ENCODE measurements at places on chromosomes 2 and 18.

- no peak for DNase-seq
Observed at GRCh38 chr2:147485210-147485851, 359.5 kb upstream of the ACVR2A start.

DNA sequence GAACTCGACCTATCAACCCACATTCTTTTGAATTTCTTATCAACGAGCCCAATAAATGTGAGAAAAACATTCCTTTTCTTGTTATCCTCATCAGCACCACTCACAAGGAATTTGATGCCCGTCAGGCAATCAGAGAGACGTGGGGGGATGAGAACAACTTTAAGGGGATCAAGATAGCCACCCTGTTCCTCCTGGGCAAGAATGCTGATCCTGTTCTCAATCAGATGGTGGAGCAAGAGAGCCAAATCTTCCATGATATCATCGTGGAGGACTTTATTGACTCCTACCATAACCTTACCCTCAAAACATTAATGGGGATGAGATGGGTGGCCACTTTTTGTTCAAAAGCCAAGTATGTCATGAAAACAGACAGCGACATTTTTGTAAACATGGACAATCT, 378.2 kb downstream of the STK39 start:
- DNase-seq = no peak

DNA sequence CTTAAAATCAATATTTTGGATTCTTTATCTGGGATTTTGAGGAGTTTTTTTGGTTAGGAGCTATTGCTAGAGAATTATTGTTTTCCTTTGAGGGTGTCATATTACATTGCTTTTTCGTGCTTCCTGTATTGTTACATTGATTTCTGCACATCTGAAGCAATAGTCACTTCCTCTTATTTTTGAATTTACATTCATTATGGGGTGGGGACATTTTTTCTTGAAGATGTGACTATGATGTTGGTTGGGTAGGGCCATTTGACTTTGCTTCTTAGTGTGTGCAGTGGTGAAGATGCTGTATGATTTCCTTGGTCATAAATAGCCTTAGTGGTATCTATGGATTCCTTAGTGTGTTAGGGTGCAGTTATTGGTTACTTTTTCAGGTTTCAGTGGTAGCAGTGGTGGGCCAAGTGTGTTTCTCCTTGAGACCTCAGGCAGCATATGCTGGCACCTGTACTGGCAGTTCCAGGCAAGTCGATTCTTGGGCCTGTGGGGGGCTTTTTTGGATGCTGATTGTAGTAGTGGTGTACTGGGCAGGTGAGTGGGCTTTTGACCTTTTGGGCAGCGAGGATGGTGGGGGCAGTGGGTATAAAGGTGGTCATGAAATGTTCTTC, 61.8 kb downstream of the ARHGAP25 start:
- DNase-seq = no peak

- no peak for DNase-seq
Observed at GRCh38 chr2:39484620-39485495, 47.8 kb upstream of the MAP4K3 start.

DNA sequence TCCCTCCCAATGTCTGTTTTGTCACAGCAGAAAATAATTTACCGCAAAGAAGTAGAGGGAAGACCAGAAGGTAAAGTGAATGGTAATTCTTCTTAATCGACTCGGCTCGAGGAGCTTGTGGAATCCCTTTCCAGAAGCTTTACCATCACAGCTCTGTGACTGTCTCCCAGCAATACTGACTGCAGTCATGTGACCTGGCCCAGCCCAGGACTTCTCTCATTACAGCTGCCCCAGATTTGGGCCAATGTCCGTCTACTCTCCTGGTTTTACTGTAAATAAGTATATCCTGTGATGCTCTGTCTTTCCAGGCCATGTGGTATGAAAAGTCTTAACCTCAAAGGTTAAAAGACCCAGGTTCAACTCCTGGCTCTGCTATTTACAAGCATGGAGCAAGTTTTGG, 18.9 kb upstream of the ELOA2 start:
- no peak for DNase-seq

DNA sequence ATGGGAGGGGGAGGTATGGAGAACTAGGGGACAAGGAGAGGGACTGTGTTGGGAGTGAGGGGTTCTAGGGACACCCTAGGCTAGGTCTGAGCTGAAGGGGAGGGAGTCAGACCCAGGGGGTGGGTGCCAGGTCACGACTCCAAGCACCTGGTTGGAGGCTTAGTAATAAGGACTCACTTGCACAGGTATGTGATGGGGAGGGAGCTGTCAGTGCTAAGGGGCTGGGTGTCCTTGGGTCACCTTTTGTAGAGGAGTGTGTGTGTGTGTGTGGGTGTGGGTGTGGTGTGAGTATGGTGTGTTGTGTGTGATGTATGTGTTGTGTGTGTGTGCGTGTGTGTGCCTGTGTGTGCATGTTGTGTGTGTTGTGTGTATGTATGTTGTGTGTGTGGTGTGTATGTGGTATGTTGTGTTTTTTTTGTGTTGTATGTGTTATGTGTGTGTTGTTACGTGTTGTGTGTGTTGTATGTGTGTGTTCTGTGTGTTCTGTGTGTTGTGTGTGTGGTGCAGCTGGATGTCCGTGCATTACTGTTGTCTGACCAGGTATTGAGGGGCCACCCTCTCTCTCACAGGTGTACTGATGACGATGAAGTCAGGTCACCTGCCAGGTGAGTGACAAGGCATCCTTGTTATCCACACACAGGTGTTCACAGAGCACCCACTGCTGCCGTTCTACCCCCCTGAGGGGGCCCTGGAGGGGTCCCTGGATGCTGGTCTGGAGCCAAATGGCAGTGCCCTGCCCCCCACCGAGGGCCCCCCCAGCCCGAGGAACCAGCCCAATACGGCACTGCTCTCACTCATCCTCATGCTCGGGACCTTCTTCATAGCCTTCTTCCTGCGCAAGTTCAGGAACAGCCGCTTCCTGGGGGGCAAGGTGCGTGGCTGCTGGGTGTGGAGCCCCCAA, 9.8 kb downstream of the SLC4A3 start:
- DNase-seq = no peak

GRCh38 chr2:208036357-208036756, 11.0 kb upstream of the PLEKHM3 start:
- no peak for DNase-seq

DNA sequence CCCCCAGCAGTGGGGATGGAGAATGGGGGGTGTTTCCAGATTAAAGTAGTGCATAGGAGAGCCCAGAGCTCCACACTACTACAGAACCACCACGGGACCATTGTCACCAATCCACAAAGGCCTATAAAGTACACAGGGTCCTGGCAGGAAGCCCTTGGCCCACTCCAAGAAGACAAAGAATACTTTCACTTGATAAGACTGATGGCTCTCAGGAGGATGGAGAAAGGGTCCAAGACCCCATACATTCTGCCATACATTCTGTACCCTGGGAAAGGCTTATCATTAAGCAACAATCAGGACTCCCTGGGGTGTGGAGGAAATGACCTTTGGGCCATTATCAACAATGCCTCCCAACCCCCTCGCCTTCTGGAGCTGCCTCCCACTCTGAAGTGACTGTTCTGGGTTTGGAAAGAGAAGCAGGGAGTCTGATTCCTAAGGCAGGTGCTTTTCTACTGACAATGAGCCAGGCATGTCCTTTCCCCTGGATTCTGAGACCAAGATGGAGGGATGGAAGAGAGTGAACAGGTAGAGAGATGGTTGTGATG, 85.4 kb downstream of the XDH start:
- no peak for DNase-seq

GRCh38 chr2:27049422-27050280, 1.8 kb upstream of the AGBL5 start:
- DNase-seq = no peak

GRCh38 chr2:114499101-114499500, 56.7 kb downstream of the DPP10 start:
- no peak for DNase-seq

DNA sequence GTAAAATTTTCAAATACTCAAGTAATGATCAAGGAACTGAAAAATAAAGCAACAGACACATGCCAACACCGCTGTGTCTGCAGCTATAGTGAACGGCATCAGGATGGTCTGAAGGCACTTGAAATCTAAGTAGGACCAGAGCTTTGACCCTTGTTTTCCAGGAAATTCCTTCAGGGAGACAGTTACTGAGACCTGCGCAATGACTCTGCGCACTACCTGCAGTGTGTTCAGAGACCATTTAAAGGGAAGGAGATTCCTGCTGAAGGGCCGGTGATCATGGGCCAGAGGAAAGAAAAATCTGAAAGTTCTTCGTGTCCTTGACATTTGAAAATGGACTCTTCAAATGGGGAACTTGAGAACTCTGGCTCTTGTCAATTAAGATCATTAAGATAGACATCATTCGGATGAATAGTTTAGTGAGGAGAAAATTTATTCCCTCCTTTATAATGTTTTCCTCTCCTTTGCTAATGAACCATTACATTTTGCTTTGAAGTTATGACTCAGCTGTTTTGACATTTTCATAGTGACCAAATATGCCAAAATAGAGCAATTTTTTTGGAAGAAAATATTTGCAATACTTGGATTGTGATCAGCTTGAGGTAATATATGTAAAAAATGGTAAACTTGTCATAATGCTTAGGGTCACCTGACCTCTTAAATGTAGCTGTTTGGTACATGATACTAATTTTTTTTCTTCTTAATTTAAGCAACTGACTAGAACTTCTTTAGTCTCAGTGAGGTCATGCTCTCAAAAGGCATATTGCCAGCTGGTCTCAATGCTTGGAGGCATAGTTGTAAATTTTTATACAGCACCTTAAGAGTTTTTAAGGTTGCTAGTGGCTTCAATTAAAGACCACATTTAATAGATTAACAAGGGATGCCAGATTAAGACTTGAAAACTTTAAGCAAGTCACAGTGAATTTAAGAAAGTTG, 329.3 kb downstream of the ARHGAP15 start:
- no peak for DNase-seq

- no peak for DNase-seq
Observed at GRCh38 chr2:141582213-141582612, 548.6 kb downstream of the LRP1B start.

GRCh38 chr2:58157754-58158153, 83.4 kb downstream of the FANCL start:
- no peak for DNase-seq

- DNase-seq = no peak
Observed at GRCh38 chr2:190670182-190670946, 21.5 kb downstream of the NAB1 start.
